NCI-H1417 treated with DMSO at 0.1 percent for 48 hours (cell line): ENCODE measurements at places on chromosomes 1 and 21.

DNA sequence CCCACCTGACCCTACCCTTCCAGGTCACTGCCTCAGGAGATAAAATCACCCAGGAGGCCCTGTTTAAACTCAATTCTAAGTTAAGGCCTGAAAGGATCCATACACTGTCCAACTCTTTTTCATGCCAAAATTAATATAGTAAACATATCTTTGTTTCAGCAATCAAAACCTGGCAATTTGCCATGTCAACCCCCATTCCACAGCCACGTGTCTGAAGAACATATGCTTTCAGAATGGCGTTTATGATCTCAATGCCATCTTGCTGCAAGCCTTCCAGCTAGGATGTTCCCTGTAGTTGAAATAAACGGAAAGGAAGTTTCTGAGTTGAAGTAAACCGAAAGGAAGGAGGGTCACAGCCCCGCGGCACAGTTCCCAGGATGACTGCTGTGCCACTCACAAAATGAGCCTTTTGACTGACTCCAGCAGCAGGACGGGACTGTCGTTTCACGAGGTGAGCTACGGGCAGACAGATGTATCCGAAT lies 472.0 kb downstream of the SMYD3 start:
- DNase-seq: no peak

DNA sequence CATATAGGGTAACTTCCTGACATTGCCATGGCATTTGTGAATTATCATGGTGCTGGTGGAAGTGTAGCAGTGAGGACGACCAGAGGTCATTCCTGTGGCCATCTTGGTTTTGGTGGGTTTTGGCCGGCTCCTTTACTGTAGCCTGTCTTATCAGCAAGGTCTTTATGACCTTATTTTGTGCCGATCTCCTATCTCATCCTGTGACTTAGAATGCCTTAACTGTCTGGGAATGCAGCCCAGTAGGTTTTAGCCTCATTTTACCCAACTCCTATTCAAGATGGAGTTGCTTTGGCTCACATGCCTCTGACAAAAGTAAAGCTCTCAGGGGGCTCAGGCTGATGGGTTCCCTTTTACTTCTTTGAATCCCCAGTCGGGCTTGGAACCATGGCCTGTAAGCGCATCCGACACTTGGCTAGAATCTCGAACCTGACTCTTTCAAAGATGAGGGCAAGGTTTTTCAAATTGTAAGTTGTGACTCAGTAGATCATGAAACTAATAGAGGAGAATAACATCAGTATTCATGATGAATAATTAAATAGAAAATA lies 85.0 kb downstream of the GALNT2 start:
- no peak for DNase-seq

GRCh38 chr1:202584707-202585589 lies 125.3 kb downstream of the SYT2 start:
- DNase-seq: no peak

DNA sequence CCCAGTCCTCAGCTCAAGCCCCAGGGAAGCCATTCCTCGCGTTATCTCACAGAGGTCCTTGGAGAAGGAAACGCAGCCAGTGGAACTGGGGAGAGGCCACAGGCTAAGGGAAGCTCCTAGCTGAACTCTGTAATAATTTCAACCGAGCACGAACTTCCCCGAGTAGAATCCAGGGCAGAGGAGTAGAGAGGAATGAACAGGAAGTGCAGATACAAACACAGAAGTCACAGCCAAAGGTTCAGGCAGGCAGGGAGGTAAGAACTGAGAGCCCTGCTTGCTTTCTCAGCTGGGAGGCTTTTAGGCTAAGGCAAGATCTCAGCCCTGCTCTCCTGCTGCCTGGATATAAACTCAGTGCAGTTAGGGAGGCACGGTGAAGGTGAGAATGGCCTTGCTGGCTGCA lies 23.7 kb downstream of the WARS2 start:
- DNase-seq: no peak

DNA sequence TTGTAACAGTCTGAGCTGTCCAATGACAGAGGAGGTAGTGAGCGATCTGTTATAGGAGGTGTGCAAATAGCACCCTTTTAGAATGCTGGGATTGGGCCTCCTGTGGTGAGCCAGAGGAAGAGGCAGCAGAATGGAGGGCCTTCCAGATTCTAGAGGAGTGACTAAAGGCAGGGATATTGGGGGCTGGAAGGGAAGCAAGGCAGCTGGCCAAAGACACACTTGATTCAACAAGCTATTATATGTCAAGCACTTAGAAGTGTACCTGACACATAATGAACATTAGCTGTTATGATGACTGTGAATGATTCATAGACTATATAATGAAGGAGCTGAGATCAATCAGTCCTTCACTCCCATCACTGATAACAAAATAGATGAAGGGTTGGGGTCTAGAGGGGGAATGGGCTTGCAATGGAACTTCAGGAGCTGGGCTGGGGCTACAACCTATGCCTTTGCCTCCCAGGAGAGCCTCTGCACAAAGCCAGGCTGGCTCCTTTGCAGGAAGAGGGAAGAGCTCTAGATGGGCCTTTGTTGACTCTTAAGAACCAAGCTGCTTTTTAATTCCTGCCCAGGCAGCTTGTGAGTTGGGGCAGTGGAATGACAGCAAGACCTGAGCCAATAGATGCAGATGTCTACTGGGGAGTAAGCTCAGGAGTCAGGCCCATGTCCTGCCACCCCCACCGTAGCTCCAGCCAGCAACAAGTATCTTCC lies 2.3 kb upstream of the MKNK1 start:
- DNase-seq: no peak

DNA sequence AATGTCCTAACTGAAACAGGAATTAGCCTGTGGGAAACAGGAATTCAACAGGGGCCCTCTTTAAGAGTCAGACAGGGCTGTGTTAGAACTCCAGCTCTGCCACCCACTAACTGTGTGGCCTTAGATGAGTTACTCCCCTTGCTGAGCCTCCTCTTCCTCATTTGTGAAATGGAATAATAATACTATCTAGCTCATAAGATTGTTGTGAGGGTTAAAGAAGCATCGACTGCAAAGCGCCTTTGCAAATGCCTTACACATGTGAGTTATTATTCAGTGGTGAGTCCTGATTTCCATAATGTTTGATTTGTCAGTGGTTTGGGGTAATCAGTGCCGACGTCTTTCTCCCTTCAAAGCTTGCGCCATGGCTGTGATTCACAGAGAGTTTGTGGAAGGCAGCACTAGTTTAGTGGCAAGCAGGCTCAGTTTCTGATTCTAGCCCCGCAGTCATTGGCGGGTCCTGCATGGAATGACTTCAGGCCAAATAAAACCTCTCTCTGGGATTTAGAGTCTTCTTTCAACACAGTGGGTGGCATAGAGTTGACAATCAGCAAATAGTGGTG lies 388.5 kb downstream of the PLPP3 start:
- DNase-seq: no peak
